Keratinocyte (primary cell): ENCODE measurements at places on chromosomes 11 and 22. TPM values are rescaled to one million over a fixed set of nuclear protein-coding genes. Genes with fewer than 3 reads are reported as not detected.

GRCh38 chr11:86741839-86742805, 58.2 kb upstream of the PRSS23 start:
- H3K4me3 ChIP-seq, result no peak overlapping the region
- H3K27me3 ChIP-seq, result no peaks in the 10 kb centered on the region
- peak overlapping the region; percentile 96 for H3K27ac ChIP-seq
- H3K4me1 ChIP-seq, result peaks cover 58% of the 10 kb centered on the region
- no peak for DNase-seq

- H3K27ac ChIP-seq, result peak overlapping the region; percentile 59
- no peaks in the 10 kb centered on the region for H3K27me3 ChIP-seq
- peak; percentile 95 for DNase-seq
- peaks cover 13% of the 10 kb centered on the region for H3K36me3 ChIP-seq
These were observed 31.6 kb downstream of the TTC12 start for GRCh38 chr11:113345978-113346377.

GRCh38 chr22:37601540-37602442, 6.8 kb upstream of the GGA1 start:
- no peak overlapping the region for H3K27ac ChIP-seq
- H3K4me3 ChIP-seq, result no peak overlapping the region
- no peaks in the 10 kb centered on the region for H3K27me3 ChIP-seq
- H3K4me1 ChIP-seq, result peaks cover 1% of the 10 kb centered on the region
- DNase-seq, result no peak

The C11orf52 gene
- polyA plus RNA-seq, result 2.9 to 5.5 TPM (median 3.5 TPM) in 3 replicates

The NLRP14 gene
- 0.03 TPM in 2 of 3 replicates, not detected in the other for polyA plus RNA-seq

DNA sequence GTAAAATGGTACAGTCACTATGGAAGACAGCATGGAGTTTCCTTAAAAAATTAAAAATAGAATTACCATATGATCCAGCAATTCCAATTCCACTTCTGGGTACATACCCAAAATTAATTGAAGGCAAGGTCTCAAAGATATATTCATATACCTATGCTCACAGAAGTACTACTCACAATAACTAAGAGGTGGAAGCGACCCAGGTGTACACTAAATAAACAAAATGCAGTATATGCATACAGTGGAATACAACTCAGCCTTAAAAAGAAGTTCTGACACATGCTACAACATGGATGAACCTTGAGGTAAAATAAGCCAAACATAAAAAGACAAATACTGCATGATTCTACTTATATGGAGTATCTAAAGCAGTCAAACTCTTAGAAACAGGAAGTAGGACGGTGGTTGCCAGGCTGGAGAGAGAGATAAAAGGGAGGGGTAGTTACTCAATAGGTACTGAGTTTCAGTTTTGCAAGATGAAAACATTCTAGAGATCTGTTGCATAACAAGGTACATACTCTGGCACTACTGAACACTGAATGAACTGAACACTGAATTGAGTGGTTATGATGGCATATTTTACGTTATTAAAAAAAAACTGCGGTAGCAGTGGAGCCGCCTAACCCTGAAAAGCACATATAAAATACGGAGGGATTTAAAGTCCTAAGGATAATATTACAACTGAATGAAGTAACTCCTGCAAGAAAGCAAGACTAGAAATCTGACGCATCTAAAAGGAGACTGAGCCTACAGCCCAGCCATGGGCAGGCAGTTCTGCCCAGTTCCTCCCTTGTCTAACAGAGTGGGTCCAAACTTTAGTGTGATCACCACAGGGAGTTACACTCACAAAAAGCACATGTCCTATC, 12.8 kb downstream of the DGCR2 start:
- peaks cover 6% of the 10 kb centered on the region for H3K36me3 ChIP-seq
- no peak for DNase-seq
- no peaks in the 10 kb centered on the region for H3K27me3 ChIP-seq
- peak overlapping the region; percentile 44 for H3K27ac ChIP-seq

The CDC42EP2 gene
- polyA plus RNA-seq, result 3.6 to 18.7 TPM (median 6.1 TPM) in 3 replicates

The NPAT gene
- 6.1 to 8.0 TPM (median 6.3 TPM) in 3 replicates for polyA plus RNA-seq

The OR51G1 gene
- not detected in 3 replicates for polyA plus RNA-seq

DNA sequence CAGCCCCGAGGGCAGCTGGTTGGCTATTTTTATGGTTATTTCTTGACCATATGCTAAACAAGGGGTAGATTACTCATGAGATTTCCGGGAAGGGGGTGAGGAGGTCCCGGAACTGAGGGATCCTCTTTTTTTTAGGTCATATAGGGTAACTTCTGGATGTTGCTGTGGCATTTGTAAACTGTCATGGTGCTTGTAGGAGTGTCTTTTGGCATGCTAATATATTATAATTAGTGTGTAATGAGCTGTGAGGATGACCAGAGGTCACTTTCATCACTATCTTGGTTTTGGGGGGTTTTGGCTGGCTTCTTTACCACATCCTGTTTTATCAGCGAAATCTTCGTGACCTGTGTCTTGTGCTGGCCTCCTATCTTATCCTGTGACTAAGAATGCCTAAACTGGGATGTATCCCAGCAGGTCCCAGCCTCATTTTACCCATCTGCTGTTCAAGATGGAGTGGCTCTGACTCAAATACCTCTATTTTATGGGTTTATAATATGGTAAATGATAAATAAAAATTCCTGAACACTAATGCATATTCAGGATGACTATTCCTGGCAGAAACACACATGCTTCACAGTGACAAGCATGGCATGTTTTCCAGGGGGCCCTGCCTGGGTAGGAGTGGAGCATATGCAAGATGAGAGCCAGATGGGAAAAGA, 11.2 kb downstream of the KREMEN1 start:
- H3K27me3 ChIP-seq, result no peaks in the 10 kb centered on the region
- H3K4me3 ChIP-seq, result no peak overlapping the region
- peaks cover 2% of the 10 kb centered on the region for H3K4me1 ChIP-seq
- DNase-seq, result no peak
- H3K27ac ChIP-seq, result no peak overlapping the region
- no peaks in the 10 kb centered on the region for H3K36me3 ChIP-seq

The IRAG1 gene
- polyA plus RNA-seq, result 0.37 to 0.71 TPM (median 0.51 TPM) in 3 replicates

- no peak overlapping the region for H3K27ac ChIP-seq
- peaks cover 6% of the 10 kb centered on the region for H3K36me3 ChIP-seq
- no peak for DNase-seq
- H3K27me3 ChIP-seq, result no peaks in the 10 kb centered on the region
These were observed 9.9 kb downstream of the TESMIN start for GRCh38 chr11:68741463-68741862.
